ENCODE measurements at places on chromosomes 6 and 20. TPM values are rescaled to one million over a fixed set of nuclear protein-coding genes. Genes with fewer than 3 reads are reported as not detected.

The SRSF12 gene
- polyA plus RNA-seq = 0.29 TPM

The FBXO30 gene
- 3.4 TPM for polyA plus RNA-seq

The MUC22 gene
- not detected for polyA plus RNA-seq

The NUP153 gene
- 21.5 TPM for polyA plus RNA-seq

The TIAM2 gene
- polyA plus RNA-seq = 1.7 TPM

The OR2J3 gene
- not detected for polyA plus RNA-seq

The GJA1 gene
- polyA plus RNA-seq = 10.8 TPM
